Naive thymus-derived CD4-positive, alpha-beta T cell (primary cell): ENCODE measurements at places on chromosomes 11 and 22. TPM values are rescaled to one million over a fixed set of nuclear protein-coding genes. Genes with fewer than 3 reads are reported as not detected.
A peak's percentile ranks its signal among the peaks of the same experiment; 100 is the strongest.

- peak; percentile 14 for DNase-seq
Measured at GRCh38 chr11:36744375-36745168, 146.5 kb upstream of the RAG2 start.

Gene INS
- not detected in 2 replicates for total RNA-seq

DNA sequence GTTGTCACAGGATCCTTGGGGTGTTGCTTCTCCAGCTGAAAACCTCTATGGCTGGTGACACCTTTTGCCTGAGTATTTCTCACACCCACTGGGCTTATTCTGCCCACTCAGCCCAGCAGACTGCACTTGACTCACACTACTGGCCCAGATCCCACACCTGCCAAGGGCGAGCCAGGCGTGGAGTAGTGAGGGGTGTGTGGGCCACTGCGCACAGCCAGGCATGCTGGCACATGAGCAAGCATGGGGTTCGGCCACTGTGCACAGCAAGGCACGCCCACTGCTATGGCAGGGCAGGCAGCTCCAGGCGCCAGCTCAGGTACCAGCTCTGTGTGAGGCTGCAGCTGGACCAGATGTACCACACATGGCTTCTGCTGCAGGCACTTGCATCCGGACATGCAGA is 116.5 kb upstream of the MTNR1B start:
- no peak for DNase-seq

GRCh38 chr22:48362721-48363404 is 1464.8 kb downstream of the BRD1 start:
- DNase-seq, result no peak

- DNase-seq, result no peak
Measured at GRCh38 chr11:12986194-12986898, 22.8 kb upstream of the RASSF10 start.

- no peak for DNase-seq
Measured at GRCh38 chr22:26534171-26534855, 22.0 kb upstream of the TFIP11 start.

GRCh38 chr11:102154806-102155205 is 44.6 kb downstream of the YAP1 start:
- no peak for DNase-seq

Gene MRGPRX3
- total RNA-seq, result not detected

DNA sequence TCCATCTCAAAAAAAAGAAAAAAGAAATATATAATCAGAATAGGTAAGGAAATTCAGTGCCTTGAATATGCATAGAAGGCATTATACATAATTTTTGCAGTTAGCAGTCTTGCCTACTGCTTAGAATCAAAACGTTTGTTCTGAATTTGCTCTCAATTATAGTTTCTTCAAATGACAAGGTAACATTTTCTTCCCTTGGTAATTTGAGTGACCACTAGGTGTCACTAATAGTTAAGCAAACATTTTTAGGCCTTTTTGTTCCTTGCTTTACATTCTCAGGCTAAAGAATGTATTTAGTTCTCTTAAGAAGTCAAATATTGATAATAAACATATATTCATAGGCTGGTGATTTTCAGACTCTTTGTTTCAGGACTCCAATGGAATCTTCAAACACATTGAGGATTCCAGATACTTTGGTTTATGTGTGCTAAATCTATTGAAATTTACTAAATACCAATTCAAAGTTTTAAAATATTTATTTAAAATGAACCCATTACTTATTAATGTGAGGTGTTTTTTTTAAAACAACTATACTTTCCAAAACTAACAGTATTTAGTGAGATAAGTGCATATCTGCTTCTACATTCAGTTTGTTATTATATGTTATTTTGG is 55.0 kb upstream of the DEPDC7 start:
- peak; percentile 33 for DNase-seq

DNA sequence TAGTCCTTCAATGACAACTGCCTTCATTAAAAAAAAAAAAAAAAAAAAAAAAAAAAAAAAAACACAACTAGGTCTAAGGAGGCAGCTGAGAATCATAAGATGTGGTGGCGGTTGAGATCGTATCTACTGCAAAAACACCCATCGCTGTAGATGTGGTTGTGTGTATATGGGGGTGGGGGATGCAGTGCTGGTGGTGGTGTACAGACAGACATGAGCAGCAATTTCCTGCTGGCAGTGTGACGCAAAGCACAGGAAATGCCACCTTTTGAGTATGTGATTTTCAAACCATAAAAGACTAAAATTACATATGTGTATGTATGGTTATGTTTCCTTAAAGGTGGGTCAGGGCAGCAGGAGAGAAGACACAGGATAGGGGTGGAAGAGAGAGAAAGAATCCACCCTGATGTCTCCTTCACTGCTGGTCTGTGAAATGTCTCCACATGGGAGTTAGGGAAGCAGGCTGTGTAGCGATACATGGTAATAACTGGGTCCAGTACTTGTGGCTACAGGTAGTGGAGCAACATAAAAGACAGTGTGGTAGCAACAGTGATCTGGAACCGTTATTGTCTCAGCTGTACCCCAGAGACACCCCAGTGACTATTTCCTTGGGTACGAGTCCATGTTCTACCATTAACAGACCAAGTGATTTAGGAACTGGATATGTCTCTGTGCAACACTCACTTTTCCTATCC is 57.9 kb downstream of the SYTL2 start:
- DNase-seq, result peak; percentile 99

- DNase-seq, result no peak
Measured at GRCh38 chr11:94771390-94771789, 3.2 kb downstream of the AMOTL1 start.

DNA sequence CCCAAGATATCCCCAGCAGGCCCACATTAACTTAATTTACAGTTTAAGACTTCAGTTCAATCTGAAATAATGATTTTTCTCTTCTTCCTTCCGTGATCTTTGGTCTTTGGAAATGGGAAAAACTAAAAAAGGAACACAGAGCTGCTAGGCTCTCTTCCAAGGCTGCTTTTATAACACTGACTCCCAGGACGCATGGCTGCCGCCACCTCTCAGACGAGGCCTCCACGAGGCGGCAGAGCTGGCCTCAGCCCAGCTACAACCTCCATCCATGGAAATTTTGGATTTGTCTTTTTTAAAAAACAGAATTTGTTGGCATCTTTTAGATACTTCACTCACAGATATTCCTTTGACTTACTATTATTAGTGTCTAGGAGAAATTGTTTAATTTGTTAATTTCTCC is 385.5 kb upstream of the SYN3 start:
- DNase-seq, result no peak

DNA sequence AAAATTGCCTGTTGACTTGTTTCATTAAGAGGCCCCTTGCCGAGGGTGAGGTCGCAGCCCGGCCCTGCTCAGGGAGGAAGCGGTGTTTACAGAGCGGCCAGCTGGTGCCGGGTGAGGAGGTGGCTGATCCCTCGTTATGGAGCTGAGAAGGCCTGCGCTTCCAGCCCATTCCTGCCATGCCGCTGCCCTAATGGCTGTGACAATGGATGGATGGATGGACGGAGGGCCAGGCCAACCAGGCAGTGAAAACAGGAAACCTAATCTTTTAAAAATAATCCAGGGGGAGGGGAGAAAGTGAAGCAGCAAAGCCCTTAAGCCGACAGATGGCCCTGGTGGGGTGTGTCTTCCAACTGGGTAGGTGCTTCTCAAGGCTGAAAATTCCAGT is 38.5 kb downstream of the BCR start:
- DNase-seq, result no peak

DNA sequence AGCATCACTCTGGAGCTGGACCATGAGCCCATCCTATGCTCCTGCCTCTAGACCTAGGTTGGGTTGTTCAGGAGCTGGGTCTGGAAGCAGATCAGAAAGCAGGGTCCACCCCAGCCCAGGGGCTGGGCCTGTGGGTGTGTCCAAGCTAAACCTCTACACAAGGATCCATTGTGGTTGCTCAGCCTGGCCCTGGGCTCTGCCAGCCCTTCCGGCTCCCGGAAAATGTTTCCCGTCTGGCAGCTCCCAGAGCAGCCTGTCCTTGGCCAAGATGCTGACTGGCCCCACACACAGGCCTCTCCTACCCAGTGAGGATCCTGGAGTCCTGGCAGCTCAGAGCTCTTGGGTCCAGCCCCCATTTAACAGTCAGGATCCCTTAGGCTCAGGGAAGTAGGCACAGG is 35.3 kb upstream of the FCHSD2 start:
- no peak for DNase-seq

- DNase-seq, result no peak
Measured at GRCh38 chr11:4496557-4497248, 14.3 kb downstream of the OR52K1 start.

Gene CARD18
- total RNA-seq, result not detected

Gene BIK
- 2.6 TPM for total RNA-seq

DNA sequence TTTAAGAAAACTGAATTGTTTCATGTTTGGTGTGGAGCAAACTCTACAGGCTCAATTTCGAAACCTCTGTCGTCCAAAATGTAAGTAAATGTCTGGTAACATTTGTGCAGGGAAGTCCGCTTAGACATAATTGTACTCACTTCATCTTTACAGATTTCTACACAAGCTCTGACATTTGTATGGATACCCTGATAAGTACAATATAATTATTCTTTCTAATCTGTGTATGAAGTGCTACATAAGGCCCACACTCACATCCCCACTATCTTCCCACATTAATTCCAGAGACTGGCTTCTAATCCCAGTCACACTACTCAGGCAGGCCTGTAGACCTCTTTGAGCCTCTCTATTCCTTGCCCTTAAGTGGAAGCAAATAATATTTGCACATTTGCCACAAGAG is 129.2 kb upstream of the LMO1 start:
- no peak for DNase-seq

DNA sequence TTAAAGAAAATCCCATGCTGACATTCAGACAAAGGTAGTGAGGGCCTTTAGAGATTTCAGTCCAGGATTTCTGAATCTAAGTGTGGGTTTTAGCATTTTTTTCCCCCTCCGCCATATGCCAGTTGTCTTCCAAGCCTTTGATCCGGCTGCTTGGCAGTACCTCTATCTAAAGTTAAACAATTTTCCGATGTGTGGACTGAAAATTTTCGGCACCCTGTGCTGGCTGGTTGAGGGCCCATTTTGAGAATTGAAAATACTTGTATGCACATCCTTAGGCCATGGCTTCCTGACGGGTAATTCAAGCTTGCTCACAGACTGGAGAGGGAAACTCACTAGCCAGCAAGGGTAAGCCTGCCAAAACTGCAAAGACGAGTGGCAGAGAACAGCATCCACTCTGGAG is 131.9 kb upstream of the NARS2 start:
- DNase-seq, result no peak

DNA sequence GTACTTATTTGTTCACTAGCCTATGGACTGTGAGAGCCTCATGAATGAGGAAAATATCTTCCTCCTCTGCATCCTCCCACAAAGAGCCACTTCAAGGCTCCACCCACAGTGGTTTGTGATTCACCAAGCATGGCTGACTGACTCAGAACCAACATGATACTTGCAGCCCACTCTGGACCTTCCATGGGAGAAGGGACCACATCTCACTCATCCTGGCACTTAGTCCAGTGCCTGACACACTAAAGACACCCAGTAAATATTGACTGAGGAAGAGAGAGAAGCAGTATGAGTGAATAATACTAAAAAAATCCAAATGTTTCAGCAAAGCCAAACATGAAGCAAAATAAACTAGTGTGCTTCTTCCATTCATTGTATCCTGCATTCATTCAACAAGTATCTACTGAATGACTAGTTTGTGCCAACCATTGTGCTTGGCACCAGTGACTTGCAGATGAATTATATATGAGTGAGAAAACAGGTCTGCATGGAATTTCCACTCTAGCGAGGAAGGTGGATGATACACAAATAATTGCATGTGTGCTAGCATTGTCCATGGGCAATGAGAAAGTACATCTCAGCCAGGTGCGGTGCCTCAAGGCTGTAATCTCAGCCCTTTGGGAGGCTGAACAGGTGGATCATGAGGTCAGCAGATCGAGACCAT is 54.9 kb upstream of the BLID start:
- DNase-seq, result no peak

DNA sequence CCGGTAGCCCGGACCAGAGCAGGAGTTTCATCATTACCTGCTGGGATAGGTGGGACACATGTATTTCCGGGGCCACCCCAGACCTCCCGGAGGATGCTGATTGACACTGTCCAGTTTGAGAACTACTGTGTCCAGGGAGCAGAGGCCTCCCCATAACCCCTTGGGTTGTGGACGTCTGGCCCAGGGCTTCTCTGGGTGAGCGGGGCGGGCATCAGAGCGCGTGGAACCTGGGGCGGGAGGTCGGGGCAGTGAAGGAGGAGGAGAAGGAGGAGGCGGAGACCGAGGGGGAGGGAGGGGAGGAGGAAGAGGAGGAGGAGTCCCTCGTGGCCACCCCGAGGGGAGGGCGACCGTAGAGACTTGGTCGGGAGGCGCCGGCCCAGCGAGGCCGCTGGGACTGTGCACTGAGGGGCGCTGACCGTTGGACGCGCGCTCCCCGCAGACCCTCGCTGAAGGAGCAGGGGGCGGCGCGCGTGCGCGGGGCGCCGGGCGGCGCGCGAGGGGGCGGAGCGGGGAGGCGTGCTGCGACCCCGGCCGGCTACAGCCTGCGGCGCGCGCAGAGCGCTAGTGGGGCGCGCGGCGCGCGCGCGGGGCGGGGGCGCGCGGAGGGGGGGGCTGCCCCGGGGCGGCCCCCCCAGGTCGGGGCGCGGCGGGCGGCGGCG is at the start of gene GRK3:
Gene GRK3, plus strand, starts transcription at position 356 of the 659 bp plus-strand sequence. CDS start 366 bp downstream, outside the sequence.
- DNase-seq, result peak; percentile 36

- DNase-seq, result no peak
Measured at GRCh38 chr11:83571302-83571701, 285.1 kb upstream of the CCDC90B start.

Gene SEZ6L
- total RNA-seq, result not detected

Gene HPX
- total RNA-seq, result 1.7 TPM

Gene IFTAP
- total RNA-seq, result not detected

GRCh38 chr11:117122556-117122955 is 21.5 kb upstream of the PAFAH1B2 start:
- DNase-seq, result no peak

Gene CPT1B
- total RNA-seq, result 66.7 TPM

Gene ALG9
- total RNA-seq, result 29.2 TPM

DNA sequence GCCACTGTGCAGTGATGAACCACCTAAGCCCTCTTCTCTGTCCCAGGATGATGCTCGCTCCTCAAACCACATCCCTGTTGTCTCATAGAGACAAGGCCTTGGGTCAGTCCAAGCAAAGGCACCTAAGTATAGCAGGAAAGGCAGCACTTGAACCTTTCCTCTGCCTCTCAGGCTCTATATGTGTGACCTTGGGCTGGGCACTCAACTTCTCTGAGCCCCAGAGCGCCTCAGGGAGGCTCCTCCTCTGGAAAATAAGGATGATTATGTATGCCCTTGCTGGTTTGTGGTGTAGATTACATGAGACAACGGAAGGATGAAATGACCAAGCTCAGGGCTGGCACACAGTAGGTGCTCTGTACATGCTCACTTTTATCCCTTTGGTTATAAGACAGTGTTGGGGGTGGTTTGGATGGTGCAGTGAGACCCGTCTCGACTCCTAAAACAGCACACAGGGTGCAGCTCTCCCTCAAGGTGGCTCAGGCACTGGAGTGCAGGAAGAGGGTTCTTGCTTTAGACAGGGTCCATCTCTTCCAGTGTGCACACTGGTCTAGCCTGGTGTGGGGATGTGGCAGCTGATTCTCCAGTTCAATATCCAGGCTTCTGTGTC is 40.2 kb upstream of the ACCSL start:
- DNase-seq, result no peak

Gene MYO18B
- total RNA-seq, result 0.50 TPM
